Stimulated activated CD8-positive, alpha-beta memory T cell treated with anti-CD3 and anti-CD28 coated beads, Interleukin-7, amount 100 ng/mL, for 1 hour (primary cell): ENCODE measurements at places on chromosomes 7 and 10.

DNA sequence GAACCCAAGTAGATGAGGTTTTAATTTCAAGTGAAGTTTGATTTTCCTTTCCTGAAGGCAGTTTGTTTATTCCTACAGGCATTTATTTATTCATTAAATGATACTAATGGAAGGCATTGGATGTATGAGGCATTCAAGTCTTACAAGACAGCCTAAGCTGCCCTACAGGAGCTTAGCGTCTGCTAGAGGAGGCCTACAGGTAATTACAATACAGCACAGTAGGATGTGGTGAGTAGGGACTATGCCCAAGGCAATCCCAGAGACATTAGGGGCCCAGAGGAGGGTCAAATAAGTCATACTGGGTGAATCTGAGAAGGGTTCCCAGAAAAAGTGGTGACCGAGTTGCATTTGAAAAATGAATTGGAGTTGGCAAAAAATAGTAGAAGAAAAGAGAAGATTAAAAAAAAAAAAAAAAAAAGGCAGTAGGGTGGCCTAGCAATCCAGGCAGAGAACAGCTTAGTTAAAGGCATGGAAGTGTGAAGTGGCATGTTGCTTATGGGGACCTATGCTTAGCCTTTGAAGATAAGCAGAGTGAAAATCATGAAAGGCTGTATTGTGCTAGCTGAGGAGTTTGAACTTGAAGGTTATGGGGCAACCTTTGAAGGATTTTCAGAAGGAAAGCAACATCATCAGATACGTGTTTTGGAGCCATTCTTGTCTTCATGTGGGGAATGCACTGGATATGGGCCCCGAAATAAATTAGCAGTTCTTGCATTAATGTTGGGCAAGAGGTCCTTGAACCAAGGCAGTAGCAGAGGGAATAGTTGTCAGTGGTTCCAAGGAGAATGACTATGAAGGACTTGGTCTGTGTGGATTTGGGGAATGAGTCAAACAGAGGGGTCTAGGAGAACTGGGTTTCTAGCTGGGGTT is 65.5 kb downstream of the SNX10 start:
- DNase-seq = no peak

GRCh38 chr7:22604246-22604645 is 104.3 kb upstream of the STEAP1B start:
- no peak for DNase-seq

DNA sequence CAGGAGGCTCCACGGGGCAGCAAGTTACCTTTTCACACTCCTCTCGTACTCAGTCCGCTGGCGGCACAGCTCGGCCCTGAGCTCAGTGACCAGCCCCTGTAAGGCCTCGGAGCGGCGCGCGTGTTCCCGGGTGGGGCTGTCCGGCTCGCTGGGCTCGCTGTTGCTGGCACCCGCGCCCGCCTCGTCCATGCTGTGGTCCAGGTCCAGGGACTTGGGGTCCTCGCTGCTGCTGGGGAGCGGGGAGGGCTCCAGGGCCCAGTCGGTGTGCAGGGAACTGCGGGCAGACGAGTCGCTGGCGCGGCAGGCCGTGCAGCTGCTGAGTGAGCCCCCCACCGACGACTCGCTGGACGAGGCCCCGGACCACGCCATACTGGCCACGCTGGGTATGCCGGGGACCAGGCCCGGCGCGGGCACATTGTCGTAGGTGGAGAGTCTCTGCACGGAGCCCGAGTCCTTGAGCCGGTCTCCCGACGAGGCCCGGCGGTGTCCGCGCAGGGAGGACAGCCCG is 143.8 kb downstream of the MAPK8 start:
- no peak for DNase-seq

GRCh38 chr10:98295401-98295811 is 27.4 kb upstream of the LOXL4 start:
- no peak for DNase-seq

GRCh38 chr7:67875558-67875957 is 878.9 kb downstream of the TYW1 start:
- DNase-seq = no peak

- no peak for DNase-seq
These were observed 99.1 kb downstream of the OSBPL3 start for GRCh38 chr7:24880886-24881285.

GRCh38 chr10:95503001-95503400 is 58.2 kb downstream of the SORBS1 start:
- no peak for DNase-seq

GRCh38 chr7:29565982-29566746 is 2.5 kb downstream of the PRR15 start:
- no peak for DNase-seq
